ENCODE measurements at places on chromosomes 12 and 14.

- DNase-seq: no peak
These were observed 474.6 kb downstream of the PRKD1 start for GRCh38 chr14:29453045-29453444.

- DNase-seq: no peak
These were observed 10.8 kb upstream of the GTF2A1 start for GRCh38 chr14:81231540-81231939.

GRCh38 chr12:112978163-112979040 is at the start of gene OAS2:
Gene OAS2 (plus strand): TSS chr12:112978519. CDS start chr12:112978609, 90 bp downstream.
- peak; percentile 57 for DNase-seq

GRCh38 chr12:22529281-22530060 is 14.9 kb downstream of the C2CD5 start:
- DNase-seq: no peak

- DNase-seq: no peak
These were observed 33.0 kb downstream of the SRRM4 start for GRCh38 chr12:119014368-119014767.

GRCh38 chr14:61188978-61189808 is 91.9 kb downstream of the TMEM30B start:
- no peak for DNase-seq

- no peak for DNase-seq
These were observed 135.3 kb downstream of the ACSS3 start for GRCh38 chr12:81212996-81213696.

- no peak for DNase-seq
These were observed 100.6 kb upstream of the CCND2 start for GRCh38 chr12:4172999-4173398.

DNA sequence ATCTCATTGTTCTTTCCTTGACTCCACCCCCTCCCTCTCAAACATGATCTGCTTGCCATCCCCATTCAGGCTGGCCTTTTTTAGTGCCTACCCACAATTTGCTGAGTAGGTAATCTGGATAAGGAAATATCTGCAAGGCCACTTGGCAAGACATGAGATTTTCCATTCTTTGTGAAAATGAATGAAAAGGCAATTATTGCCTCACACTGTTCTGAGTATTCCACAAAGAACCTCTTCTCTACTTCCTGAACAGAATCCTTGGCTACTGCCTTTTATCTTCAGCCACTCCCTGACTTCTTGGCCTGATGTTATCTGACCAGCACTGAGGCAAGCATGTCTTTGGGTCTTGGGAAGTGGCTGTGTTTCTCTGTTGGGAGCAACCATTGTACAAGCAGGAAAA is 263.2 kb upstream of the ATP2B1 start:
- DNase-seq: no peak

DNA sequence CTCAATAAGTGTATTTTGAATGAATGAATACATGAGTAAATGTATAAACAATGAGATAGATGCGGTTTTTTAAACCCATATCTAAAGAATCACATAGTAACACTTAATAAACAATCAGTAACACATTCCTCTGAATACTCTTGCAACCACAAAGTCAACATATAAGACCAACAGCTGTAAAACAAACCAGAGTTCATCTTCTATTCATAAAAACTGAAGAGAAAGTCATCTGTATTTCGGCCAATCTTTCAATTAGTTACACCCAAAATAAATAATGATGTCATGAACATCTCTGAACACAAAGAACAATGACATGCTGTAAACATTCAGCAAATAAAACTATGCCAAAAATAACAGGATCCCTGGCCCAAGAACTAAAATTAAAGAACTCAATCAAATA is 47.2 kb downstream of the ARMH4 start:
- peak; percentile 27 for DNase-seq

DNA sequence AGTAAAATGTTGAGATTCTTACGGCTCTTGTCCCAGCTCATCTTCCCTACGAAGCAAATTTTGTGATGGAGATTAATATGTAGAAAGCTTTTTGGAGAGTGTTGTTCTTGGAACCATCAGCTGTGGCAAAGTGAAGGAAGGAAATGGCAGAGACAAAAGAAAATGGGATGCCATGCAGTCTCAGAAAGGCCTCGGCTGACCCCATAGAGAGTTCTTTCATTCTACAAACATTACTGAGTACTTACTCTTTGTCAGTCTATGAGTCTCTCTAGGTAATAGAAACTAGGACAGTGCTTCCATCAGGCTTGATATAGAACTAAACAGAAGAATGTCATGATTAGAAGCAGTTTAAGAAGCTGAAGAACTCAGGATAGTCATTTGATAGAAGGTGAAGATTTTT is 134.1 kb downstream of the PLEKHA5 start:
- DNase-seq: no peak
